ENCODE measurements at places on chromosomes 13 and 19.

DNA sequence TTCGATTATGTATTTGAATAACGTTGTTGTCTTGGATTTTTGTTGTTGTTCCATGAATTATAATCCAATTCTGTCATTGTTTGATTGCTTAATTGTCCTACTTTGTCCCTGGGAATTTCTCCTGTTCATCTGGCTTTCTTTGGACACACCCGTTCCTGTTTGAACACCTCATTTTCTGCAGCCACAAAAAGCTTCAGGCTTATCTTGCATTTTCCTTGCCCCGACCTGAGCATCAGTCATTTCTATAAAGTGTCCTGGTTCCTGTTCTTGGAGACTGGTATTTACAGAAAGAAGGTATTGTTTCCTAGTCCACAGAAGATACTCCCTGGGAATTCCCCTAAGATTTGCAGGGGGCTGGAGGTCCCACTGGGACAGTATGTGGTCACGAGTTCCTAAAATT, 731.8 kb upstream of the ARGLU1 start:
- no peak overlapping the region for H3K4me3 ChIP-seq
- no peak overlapping the region for H3K27ac ChIP-seq
- no peaks in the 10 kb centered on the region for H3K36me3 ChIP-seq
- H3K27me3 ChIP-seq, result no peaks in the 10 kb centered on the region
- DNase-seq, result no peak

DNA sequence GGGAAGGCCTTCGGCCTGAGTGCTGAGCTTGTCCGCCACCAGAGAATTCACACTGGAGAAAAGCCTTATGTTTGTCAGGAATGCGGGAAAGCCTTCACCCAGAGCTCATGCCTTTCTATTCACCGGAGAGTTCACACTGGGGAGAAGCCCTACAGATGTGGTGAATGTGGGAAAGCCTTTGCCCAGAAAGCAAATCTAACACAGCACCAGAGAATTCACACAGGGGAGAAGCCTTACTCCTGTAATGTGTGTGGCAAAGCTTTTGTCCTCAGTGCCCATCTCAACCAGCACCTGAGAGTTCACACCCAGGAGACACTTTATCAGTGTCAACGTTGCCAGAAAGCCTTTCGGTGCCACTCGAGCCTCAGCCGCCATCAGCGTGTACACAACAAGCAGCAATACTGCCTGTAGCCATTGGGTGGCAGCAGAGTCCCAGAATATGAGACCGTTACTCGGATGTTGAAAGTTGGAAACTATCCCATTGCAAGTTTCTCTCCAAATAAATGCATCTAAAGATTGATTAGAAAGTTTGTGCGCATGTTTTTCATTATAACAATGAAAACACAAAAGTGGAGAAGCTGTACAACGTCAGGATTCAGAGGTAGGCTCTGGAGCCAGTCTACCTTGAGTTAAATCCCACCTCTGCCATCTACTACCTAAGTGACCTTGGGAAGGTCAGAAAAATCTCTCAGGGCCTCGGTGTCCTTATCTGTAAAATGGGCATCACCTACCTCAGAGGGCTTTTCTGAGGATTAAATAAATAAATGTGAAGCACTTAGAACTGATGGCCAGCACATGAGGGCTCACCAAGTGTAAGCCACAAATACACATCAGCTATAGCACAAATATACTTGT, 21.1 kb downstream of the ZNF473 start:
- no peaks in the 10 kb centered on the region for H3K4me1 ChIP-seq
- no peaks in the 10 kb centered on the region for H3K27me3 ChIP-seq
- no peak overlapping the region for H3K4me3 ChIP-seq
- H3K36me3 ChIP-seq, result peaks cover 45% of the 10 kb centered on the region
- DNase-seq, result peak; percentile 60

DNA sequence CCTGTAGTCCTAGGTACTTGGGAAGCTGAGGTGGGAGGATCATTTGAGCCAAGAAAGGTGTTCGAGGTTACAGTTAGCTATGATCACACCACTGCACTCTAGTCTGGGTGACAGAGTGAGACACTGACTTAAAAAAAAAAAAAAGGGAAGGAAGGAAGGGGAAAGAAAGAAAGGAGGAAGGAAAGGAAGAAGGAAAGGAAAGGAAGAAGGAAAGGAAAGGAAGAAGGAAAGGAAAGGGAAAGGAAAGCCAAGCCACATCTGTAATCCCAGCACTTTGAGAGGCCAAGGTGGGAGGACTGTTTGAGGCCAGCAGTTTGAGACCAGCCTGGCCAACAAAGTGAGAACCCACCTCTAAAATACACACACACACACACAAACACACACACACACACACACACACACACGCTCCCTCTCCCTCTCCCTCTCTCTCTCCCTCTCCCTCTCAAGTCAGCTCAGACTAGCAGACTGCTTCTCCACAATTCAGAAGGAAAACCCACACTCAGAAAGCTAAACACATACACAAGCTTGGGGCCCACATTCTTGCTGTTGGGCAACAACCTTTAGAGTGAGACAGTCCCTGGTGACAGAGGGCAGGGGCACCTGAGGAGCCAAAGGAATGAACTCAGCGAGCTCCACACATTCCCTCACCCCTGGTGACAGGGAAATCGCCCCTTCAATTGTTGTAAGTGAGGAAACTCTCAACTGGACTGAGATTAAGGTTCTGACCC, 2.7 kb downstream of the ZNF709 start:
- peaks cover 37% of the 10 kb centered on the region for H3K4me1 ChIP-seq
- no peaks in the 10 kb centered on the region for H3K36me3 ChIP-seq
- H3K27ac ChIP-seq, result peak overlapping the region; percentile 23
- H3K27me3 ChIP-seq, result no peaks in the 10 kb centered on the region

- H3K4me3 ChIP-seq, result no peak overlapping the region
- DNase-seq, result no peak
- no peak overlapping the region for H3K27ac ChIP-seq
- no peaks in the 10 kb centered on the region for H3K27me3 ChIP-seq
- H3K4me1 ChIP-seq, result no peaks in the 10 kb centered on the region
Observed at GRCh38 chr13:59247171-59247570, 916.6 kb downstream of the DIAPH3 start.

- H3K27ac ChIP-seq, result no peak overlapping the region
- DNase-seq, result no peak
- no peaks in the 10 kb centered on the region for H3K27me3 ChIP-seq
- no peaks in the 10 kb centered on the region for H3K36me3 ChIP-seq
Observed at GRCh38 chr13:46926916-46927590, 30.2 kb upstream of the HTR2A start.

DNA sequence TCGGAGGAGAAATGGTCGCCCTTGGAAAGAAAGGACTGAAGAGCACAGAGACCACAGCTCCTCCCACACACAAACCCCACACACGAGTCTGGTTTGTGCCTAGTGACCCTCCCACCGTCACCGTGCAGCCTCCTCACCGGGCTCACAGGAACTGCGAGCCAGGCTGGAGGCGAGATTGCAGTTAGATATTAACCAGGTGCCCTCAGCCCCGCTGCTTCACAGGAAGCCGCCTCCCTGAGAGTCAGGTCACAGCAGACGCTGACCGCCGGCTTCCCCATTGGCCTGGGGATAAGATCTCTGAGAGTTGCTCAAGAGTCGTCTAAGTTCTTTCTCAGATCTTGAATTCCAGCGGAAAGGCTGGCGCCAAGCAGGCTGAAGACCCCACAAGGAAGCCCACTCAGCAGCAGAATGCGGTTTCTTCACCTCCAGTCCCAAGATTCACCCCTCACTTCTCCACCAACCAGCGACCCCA, 870 bp downstream of the ZNF44 start:
- DNase-seq, result peak; percentile 93
- H3K36me3 ChIP-seq, result peaks cover 18% of the 10 kb centered on the region

DNA sequence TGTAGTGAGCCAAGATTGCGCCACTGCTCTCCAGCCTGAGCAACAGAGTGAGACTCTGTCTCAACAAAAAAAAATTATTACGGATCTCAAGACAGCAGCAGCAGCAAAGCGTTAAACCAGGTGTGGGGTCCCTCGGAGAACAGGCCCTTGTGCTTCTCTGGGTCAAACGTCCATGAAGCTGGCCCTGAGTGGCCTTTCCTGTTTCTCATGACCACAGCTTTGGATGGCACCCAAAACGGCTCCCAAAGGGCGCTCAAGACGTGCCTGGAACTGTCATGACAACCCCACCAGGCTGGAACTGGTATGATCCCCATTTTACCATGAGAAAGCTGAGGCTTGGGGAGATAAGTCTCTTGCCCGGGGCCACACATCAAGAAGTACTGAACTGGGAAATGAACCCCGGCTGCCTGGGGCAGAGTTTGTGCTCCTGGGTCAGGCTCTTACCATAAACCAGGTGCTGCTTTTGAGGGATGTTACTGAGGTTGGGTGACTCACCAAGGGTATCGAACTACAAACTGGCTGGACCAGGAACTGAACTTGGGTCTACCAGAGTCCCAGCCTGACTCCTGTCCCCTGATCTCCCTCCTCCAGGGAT, 11.6 kb upstream of the SAMD1 start:
- no peak overlapping the region for H3K27ac ChIP-seq
- H3K4me3 ChIP-seq, result no peak overlapping the region

- peaks cover 2% of the 10 kb centered on the region for H3K27me3 ChIP-seq
- no peak for DNase-seq
- no peaks in the 10 kb centered on the region for H3K36me3 ChIP-seq
- no peak overlapping the region for H3K4me3 ChIP-seq
Observed at GRCh38 chr13:28568286-28568685, 73.4 kb upstream of the FLT1 start.

GRCh38 chr19:16334411-16334810, 9.8 kb downstream of the KLF2 start:
- H3K27me3 ChIP-seq, result peaks cover 18% of the 10 kb centered on the region
- DNase-seq, result no peak
- no peak overlapping the region for H3K4me3 ChIP-seq
- H3K27ac ChIP-seq, result no peak overlapping the region

- no peaks in the 10 kb centered on the region for H3K36me3 ChIP-seq
- H3K27ac ChIP-seq, result no peak overlapping the region
- no peak overlapping the region for H3K4me3 ChIP-seq
- H3K4me1 ChIP-seq, result peaks cover 26% of the 10 kb centered on the region
- DNase-seq, result no peak
Observed at GRCh38 chr19:4197625-4198466, 15.4 kb downstream of the ANKRD24 start.

DNA sequence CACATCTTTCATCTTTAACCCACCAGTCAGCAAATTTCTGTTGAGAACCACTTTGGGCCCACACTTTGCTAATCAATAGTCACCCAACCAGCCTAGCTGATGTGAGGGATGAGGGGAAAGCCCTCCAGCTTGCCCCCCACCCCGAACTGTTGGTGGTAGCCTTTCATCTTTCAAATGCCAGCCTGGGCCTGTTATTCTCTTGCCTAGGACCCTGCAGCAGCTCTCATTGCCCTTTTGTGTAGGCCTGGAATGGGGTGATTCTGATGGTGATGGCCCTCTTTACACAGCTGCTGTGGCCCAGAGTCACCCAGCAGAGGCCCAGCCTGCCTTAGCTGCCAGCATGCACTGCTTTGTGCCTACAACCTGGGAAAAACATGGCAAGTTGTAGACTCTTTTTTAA, 294.5 kb downstream of the SLC7A1 start:
- DNase-seq, result no peak
- no peaks in the 10 kb centered on the region for H3K36me3 ChIP-seq
- H3K27me3 ChIP-seq, result no peaks in the 10 kb centered on the region
- H3K4me1 ChIP-seq, result no peaks in the 10 kb centered on the region

DNA sequence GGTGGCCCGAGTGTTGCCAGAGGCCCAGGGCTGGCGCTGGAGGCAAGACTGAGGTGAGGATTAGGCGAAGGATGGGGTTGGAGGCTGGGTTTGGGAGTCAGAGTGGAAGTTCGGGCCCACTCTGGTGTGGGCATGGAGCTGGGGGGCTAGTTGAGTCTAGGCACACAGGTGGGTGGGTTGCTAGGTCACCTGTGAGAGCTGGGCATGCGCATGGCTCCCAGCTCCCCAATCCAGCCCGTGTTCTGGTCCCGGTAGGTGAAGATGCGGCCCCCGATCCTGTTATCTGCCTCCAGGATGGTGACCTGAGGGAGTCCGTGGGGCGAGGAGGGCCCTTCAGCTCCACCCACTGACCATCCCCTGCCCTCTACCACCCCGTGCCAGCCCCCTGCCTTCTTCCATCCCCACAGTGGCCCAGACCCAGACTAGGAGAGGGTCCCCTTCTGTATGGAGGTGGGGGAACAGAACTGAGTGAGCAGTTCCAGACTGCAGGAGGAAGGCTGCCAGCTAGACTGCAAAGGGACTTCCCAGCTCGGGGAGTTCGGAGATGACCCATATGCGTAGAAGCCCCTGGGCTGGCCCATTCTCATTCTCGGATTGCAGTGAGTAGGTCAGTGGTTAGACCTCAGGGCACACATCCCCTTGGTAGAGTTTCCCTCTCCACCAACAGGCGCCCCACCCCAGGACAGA, 1.7 kb downstream of the IL4I1 start:
- H3K4me1 ChIP-seq, result peaks cover 18% of the 10 kb centered on the region
- H3K4me3 ChIP-seq, result no peak overlapping the region
- DNase-seq, result no peak
- H3K27ac ChIP-seq, result no peak overlapping the region

GRCh38 chr13:110869805-110870706, 44.8 kb downstream of the ANKRD10 start:
- peaks cover 58% of the 10 kb centered on the region for H3K4me1 ChIP-seq
- DNase-seq, result peak; percentile 89
- no peak overlapping the region for H3K27ac ChIP-seq
- H3K36me3 ChIP-seq, result no peaks in the 10 kb centered on the region
- peaks cover 16% of the 10 kb centered on the region for H3K27me3 ChIP-seq

GRCh38 chr13:104318121-104318520, 1251.9 kb upstream of the SLC10A2 start:
- H3K4me3 ChIP-seq, result no peak overlapping the region
- no peaks in the 10 kb centered on the region for H3K4me1 ChIP-seq
- H3K27ac ChIP-seq, result no peak overlapping the region
- H3K27me3 ChIP-seq, result no peaks in the 10 kb centered on the region
- DNase-seq, result no peak

DNA sequence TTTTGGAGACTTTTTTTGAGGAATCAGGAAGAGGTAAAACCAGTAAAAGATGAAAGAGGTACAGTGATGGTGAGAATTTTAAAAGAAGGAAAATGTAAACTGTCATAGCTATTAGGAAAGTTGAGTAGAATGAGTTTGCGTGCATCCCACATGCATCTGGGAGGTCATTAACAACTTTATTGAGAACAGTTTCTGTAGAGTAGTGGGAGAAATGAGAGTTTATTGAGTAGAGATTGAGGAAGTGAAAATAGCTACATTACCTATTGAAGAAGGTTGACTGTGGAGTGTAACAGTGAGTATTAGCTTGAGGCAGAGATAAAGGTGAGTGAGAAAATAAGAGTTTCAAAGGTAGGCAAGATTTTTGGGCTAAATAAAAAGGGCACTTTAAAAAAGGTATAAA, 38.7 kb downstream of the BRCA2 start:
- DNase-seq, result no peak
- no peak overlapping the region for H3K4me3 ChIP-seq
- H3K4me1 ChIP-seq, result peaks cover 9% of the 10 kb centered on the region
- H3K36me3 ChIP-seq, result peaks cover 45% of the 10 kb centered on the region

DNA sequence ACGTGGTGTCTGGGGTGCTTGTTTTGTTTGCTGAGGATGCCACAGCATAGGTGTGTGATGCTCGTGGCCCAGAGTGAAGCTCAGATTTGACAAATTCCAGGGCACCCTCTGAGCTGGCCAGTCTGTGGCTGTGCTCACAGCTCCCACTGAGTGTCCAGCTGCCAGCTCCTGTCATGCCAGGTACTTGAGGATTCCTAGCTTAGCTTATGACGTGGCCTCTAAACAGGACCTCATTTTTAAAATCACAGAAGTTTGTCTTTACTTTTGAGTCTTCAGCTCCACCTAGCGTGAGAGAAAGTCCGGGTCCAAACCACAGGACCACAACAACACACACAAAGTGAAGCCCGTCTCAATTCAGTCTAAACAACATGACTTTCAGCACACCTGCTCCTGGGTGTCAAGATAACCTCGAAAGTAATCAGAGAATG, 117.3 kb downstream of the RAB20 start:
- H3K4me1 ChIP-seq, result peaks cover 18% of the 10 kb centered on the region
- no peak for DNase-seq
- H3K27me3 ChIP-seq, result peaks cover 52% of the 10 kb centered on the region
- no peaks in the 10 kb centered on the region for H3K36me3 ChIP-seq
- H3K4me3 ChIP-seq, result no peak overlapping the region
